Osteocyte (in vitro differentiated cells): ENCODE measurements at places on chromosomes 1 and 21.

DNA sequence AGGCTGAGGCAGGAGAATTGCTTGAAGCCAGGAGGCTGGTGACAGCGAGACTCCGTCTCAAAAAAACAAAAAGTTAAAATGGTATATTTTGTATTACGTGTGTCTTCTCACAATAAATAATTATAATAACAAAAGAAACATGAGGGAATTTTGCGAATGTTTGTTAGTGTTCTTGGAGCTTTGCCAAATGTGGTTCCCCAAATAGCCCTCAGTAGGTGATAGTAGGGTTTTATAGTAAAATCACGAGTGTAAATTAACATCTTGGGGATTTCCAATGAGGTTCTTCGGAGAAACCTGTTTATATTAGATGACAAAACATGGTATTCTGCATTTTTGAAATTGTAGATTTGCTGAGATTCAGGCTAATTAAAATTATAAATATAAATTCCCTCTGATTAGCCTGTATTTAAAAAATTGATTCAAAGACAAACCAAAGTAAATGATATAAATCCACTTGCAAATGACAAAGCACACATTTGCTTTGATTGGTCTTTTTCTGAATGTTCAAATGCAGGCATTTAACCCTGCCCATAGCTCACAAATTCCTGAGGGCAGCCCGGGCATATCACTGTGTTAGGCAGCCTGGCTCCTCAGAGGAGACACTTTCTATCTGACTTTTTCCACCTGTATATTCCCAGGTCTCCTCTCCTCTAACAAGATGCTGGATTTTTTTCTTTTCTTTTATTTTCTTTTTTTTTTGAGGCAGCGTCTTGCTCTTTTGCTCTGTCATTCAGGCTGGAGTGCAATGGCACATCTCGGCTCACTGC is 50.3 kb upstream of the TSNAX start:
- no peak for DNase-seq

- no peak for DNase-seq
Observed at GRCh38 chr1:160415696-160416290, 15.4 kb downstream of the VANGL2 start.

- no peak for DNase-seq
Observed at GRCh38 chr1:171984850-171985485, 143.7 kb downstream of the DNM3 start.

GRCh38 chr1:167268347-167268787 is 47.7 kb downstream of the POU2F1 start:
- no peak for DNase-seq

GRCh38 chr1:154418062-154418921 is 13.1 kb downstream of the IL6R start:
- DNase-seq: no peak

DNA sequence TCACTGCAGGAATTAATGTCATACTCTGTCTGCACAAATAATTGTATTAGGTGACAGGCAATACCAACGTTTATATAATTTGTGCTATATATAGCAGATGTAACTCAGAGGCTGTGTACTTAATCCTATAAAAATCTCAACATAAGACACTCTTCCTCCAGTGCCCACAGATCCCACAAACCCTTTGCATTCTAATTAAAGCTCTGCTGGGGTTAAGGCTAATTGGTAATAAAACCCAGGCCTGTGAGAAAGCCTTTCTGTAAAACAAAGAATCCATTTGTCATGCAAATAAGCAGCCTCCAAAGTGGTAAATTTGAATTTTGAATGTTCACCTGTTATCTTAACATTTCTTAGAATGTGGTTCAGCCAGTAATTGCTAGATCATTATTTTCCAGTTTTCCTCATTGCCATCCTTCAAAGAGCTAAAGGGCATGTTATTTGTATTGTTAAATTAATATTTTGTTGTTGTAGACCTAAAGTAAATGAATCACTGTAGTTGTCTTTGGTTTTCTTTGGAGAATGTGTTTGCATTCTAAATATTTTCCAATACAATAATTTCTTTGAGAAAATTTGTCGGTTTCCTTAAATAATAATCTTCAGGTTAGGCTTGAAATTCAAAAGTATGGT is 46.3 kb upstream of the PRDX6 start:
- DNase-seq: no peak

DNA sequence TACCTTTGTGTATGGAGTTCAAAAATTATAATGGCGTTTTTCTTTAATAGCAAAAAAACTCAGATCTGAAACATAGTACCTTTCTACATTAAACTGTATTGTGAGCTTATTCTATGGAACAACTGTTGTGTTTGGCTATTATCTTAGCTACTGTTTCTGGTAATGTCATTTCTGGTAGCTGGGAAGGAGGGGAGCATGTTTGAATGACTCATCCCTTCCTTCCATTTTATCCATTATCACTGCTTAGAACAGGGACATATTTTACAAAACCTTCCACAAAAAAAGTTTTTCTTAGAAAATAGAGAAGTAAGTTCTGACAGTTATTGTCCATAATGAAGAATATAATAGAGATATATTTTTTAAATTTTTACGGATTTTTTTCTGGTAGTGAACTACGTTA is 128.3 kb downstream of the NRDC start:
- no peak for DNase-seq

DNA sequence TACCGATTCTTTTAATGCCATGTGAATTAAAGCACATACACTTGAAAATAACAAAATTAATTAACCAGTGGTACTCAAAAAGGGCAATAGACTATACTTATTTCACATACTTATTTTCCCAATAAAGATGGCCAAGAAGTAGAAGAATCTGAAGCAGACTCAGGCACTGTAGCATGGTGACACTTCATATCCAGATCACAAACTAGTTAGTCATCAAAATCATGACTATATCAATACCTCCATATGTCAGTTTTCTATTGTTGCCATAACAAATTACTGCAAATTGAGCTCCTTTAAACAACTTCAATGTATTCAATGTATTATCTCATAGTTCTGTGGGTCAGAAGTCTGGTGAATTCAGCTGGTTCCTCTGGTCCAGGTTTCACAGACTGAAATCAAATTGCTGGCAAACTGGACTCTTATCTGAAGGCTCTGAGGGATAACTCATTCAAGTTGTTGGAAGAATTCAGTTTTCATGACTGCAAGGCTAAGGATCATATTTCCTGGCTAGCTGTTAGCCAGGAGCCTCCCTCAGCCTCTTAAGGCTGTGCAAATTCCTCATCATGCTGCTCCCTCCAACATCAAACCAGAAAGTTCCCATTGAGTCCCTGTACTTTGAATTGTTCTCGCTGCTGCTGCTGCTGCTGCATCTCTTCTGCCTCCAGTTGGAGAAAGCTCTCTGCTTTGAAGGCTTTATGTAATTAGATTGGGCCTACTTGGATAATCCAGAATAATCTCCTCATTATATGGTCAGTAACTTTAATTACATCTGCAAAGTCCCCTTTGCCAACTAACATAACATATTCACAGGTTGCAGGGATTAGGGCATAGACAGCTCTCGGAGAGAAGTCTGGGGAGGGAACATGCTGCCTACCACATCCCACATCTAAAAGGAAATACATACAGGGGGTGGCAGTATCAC is 91.5 kb downstream of the MRPL39 start:
- DNase-seq: no peak

DNA sequence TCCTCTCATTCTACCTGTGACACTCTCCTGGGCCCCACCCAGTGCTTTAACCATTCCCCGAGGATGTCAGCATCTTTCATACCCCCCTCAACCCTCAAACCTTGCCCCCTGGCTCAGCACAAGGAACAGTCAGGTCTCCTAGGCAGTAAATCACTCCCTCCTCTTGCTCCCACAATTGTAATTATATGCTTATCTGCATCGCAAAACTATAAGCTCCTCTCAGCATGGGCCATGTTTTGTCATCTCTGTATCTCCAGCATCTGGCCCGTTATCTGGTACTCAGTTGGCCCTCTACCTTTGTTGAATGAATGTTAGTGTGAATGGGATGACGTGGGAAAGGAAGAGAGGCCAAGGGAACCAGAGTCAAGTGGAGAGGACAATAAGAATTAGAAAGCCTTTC is 2.8 kb upstream of the ELOVL1 start:
- DNase-seq: no peak

DNA sequence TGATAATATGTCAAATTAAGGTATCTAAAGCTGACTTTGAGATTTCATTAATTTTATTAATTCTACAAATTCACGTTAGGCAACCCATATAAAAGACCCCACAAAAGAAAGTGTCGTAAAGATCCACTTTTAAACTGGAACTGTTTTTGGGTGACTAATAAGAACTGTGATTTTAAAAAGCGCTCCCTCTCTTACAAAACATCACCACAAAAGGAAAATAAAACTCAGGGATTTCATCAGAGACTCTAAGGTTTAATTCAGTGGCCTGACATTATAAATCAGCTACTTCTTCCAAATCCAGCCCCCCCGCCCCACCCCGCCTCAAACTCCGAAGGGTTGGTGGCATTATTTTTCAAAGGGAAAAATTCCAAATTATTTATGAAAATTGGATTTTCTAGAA is 2.7 kb downstream of the COL24A1 start:
- no peak for DNase-seq

DNA sequence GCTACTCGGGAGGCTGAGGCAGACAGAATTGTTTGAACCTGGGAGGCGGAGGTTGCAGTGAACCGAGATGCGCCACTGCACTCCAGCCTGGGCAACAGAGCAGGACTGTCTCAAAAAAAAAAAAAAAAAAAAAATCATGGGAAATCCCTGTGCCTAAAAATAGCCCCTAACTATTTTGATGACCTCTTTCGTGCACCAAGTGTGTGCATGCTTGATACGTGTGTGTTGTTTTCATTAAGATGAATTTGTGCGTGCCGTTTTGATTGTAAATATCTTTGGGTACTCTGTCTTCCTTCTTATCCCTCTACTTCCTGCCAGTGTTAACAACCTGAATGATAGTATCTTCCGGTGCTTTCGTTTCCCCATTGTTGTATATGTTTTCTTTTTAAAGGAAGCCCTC is 9.8 kb downstream of the CACYBP start:
- no peak for DNase-seq

DNA sequence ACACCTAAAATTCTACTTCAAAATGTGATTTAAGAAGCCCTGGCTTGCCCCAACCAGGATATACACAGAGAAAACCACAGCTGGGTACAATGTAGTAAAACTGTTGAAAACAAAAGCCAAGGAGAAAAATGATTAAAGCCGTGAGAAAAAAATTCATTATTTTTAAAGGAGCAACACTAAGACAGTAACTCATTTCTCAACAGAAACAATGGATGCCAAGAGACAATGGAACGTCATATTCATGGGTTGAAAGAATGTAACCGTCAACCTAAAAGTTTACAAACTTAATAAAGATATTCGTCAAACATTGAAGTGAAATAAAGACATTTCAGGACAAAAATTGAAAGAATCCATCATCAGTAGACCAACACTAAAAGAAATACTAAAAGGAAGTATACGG is 340.9 kb downstream of the KIF26B start:
- DNase-seq: no peak

DNA sequence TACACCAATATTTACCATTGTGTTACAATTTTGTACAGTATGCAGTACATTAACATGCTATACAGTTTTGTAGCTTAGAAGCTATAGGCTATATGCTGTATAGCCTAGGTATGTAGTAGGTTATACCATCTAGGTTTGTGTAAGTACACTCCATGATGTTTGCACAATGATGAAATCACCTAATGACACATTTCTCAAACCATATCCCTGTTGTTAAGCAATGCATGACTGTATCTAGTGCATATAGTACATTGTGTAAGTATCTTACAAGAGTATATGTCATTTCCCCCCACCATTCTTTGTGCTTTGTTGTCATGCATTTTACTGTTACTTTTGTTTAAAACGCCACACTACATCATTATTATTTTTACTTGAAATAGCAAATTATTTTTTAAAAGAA is 65.7 kb upstream of the RNF11 start:
- no peak for DNase-seq

GRCh38 chr21:42746593-42747275 is 93.3 kb downstream of the PDE9A start:
- DNase-seq: no peak

- DNase-seq: no peak
Observed at GRCh38 chr1:244012202-244012601, 38.9 kb upstream of the ZBTB18 start.

DNA sequence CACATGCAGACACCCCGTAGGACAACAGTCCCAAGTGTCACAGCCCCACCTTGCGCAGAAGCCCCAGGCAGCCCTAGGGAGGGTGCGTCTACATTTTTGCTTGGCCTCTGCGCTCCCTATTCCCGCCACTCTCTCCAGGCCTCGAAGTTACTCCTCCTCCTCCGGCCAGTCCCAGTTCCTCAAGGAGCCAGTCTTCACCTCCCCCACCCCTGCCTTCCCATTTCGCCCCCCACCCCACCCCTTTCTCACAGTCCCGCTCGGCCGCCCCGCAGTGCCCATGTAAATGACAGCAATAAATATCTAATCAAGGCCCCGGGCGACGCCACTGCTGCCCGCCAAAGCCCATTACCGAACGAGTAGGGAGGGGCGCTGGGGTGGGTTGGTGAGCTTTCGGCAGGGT is 3.2 kb downstream of the DMBX1 start:
- no peak for DNase-seq

GRCh38 chr1:13829152-13829769 is 129.3 kb downstream of the PRDM2 start:
- DNase-seq: peak; percentile 64

DNA sequence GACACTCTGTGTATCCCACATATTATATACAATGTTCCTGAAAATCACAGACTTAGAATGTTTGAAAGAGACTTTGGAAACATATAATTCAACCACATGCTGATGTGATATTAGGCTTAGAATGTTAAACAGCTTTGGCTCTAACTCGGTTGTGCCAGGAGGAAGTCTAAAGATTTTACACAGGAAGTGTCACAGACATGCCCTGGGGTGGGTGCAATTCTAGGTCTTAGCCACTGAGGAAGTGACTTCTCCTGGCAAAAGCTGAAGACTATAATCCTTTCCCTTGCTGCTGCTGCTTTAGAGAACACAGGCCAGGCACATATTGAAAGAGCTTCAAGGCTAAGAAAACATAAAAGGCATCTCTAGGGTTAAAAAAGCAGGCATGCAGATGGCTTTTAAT is 51.0 kb downstream of the RPL5 start:
- DNase-seq: no peak

DNA sequence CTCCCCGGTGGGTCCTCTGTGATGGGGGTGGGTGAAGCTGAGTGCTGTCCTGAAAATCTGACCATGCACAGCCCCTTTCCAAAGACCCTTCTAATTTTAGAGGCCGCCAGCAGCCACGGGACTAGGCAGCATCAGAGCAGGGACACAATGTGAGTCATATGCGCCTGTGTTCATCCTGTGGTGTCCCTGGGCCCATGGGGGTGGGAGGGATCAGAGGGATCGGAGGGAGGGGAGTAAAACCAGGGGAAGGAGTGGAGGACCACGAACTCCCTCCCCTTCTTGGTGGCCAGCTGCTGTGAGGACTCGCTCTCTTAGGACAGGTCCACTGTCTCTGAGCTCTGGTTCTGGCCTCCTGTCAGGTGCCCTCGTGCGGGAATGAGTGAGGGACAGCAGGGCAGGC is 61.5 kb downstream of the ADARB1 start:
- DNase-seq: no peak

DNA sequence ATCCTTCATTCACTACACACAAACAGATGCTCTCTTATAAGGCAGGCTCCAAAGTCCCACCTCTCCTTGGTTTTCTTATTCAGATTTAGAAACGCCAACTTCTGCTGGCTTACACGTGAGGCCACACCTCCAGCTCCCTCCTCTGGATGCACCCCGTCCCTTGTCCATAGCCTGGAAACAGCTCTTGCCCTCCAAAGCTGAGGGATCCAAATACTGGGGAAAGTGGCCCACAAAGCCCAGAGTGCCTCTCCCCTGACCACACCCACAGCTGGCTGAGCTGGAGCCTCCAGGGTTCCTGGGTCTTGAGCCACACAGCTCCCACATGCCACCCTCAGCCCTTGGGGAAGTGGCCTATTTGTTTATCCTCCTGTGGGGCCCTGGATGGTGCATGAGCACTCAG is 4.5 kb downstream of the LAD1 start:
- no peak for DNase-seq
